ENCODE measurements at places on chromosomes 4 and X.

- no peak for DNase-seq
Measured at GRCh38 chr4:17385403-17385802, 126.5 kb downstream of the QDPR start.

DNA sequence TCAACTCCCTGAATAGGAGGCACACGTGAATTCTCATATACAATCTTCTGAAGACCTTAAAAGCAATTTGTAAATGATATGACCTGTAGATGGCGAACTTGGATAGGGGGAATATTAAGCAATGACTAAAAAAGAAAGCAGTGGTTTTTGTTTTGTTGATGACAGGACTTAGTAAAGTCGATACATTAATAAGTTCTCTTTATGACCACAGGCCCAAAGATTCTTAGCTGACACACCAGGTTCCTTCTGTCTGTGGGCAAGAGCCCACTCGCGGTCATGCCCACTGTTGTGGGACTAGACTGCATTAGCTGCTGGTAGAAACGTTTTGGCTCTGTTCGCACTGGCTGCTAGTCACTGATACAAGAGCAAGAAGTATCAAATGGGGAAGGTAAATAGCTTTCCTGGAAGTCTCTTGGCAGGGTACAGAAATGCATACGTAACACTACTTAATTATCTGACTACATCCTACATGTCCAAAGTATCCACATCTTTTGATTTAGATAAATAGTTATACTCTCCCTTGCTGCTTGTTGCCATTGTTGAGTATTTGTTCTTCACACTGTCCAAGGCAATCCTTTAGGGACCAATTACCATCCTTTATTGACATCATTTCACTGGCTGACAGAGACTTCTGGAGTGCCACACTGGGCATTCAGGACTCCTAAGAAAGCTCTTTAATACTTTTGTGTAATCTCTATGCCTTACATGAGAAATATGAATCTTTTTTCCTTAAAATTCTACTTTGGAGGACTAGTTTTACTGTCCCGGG lies 31.0 kb downstream of the ALPK1 start:
- DNase-seq, result no peak

DNA sequence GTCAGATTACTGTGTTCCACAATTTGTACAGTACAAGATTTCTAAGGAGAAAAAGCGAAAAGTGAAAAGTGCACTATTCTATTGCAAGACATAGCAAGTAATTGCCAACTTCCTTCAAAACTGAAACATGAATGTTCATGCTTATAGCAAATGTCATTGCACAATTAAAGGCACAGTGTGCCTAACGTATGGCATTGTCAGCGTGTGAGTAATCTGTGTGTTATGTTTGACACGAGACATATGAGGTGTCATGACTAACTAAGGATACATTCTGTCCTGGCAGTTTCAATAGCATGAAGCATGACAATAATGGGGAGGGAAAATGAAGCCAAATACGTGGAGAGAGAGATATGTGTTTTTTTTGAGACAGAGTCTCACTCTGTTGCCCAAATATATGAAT lies 33.6 kb upstream of the TBC1D9 start:
- no peak for DNase-seq

GRCh38 chr4:4396628-4397440 lies 9.9 kb downstream of the NSG1 start:
- DNase-seq, result no peak

- DNase-seq, result no peak
Measured at GRCh38 chrX:112746812-112747595, 67.3 kb upstream of the LHFPL1 start.

DNA sequence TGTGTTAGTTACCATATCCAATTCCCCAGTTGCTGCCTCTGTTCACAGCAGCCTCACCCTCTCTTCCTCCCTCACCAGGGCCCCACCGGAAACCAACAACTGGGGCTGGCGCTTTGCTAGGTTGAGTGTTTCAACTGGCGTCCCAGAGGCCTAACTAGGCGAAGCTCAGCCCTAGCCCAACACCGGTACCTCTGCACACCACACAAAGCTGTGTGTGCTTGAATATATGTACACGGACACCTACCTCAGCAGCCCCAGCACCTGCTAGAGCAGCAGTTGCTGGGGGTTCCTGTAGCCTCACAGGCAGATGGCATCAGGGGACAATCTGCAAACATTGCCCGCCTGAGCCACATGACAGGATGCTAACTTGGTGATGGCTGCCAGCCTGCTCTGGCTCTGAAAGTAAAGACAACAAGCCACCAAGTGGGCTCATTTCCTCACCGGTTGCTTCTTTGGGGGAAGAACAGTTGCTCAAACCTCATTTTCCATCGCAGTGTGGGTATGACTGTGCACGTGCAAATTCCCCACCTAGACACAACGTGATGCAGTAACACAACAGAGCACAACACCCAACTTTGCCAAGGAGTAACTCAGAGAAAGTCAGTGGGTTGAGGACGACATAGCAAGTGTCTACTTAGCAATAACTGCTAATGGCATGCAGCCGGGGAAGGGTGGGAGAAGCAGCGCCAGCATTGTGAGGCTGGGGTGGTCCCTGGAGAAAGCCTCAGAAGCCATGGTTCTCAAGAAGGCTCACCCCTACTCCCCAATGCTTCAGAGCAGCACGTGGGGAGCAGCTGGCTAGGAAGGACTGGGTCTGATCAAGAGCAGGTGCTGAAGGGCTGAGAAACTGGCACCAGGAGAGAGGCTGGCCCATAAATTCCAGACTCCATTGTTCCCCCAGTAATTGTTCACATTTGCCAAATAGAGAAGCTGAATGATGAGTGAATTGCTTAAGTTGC lies 139.5 kb downstream of the SH3KBP1 start:
- peak; percentile 40 for DNase-seq

DNA sequence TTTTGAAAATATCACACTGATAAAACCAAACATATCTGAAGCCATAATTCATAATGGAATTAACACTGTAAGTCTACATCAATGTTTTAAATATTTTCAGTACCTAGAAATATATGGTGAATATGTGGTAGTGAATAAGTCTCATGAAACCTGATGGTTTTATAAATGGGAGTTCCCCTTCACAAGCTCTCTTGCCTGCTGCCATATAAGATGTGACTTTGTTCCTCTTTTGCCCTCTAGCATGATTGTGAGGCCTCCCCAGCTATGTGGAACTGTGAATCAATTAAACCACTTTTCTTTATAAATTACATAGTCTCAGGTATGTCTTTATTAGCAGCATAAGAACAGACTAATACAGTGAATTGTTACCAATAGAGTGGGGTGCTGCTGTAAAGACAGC lies 536.8 kb upstream of the GALNT7 start:
- no peak for DNase-seq

DNA sequence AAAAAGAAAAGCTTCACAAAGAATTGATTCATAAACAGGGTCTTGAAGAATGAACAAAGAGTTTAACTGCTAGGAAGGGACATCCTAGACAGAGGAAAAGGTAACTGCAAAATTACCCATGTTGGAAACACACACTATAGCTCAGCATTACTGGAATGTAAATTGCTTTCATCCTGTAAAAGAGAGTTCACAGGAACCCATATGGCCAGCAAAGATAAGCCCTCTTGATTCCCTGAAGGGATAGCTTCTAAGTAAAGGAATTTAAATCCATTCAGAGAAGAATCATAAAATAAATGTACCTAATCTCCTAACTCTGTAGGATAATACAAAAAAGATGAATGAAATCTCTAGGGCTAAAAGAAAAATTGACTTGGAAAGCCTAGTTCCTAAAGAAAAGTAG lies 107.1 kb upstream of the INTU start:
- DNase-seq, result no peak

DNA sequence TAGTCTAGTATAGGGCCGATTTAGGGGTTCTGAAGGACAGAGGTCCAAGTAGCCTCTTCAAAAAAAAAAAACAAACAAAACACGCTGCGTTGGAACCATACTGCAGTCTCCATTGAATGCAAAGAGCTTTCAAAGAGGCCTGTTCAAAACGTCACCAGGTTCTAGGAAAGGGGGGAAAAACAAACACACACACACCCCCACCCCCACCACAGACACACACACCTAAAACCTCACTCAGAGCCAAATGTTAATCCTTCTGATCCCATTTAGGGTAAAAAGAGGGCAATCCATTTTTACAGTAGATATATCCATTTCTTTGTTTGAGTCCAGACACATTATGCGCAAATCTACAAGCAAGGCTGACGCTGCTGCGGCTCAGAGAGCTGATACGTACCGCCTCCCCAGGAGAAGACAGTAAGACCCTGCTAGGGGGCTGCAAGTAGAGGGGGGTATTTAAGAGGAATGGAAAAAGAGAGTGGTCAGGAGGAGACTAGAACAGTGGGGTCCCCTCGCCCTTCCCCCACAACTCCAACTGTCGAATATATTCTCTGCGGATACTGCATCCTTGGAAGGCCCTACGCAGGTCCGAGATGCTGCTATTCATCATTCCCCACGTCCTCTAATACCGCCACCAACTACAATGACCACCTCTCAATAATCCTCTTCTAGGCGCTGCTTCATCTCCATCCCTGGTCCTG lies 1.3 kb downstream of the NKRF start:
- no peak for DNase-seq

DNA sequence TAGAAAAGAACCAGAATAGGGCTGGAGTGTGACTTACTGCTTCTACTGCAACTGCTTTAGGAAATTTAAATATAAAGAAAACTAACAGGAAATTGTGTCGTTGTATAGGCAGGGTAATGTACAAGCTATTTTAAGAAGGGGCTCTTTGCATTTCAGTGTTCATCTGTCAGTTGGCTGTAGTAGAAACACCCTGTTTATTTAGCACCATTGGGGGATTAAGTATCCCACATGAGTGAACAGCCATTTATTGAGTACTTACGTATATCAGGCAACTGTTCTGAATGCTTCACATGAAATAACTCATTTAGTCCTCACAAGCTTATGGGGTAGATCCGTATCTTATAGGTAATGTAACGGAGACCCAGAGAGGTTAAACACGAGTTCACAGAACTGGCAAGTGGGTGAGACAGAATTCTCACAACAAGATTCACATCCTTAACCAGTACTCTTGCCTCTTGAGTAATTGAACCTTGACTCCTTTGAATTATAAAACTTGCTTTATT lies 23.9 kb downstream of the STIM2 start:
- no peak for DNase-seq

DNA sequence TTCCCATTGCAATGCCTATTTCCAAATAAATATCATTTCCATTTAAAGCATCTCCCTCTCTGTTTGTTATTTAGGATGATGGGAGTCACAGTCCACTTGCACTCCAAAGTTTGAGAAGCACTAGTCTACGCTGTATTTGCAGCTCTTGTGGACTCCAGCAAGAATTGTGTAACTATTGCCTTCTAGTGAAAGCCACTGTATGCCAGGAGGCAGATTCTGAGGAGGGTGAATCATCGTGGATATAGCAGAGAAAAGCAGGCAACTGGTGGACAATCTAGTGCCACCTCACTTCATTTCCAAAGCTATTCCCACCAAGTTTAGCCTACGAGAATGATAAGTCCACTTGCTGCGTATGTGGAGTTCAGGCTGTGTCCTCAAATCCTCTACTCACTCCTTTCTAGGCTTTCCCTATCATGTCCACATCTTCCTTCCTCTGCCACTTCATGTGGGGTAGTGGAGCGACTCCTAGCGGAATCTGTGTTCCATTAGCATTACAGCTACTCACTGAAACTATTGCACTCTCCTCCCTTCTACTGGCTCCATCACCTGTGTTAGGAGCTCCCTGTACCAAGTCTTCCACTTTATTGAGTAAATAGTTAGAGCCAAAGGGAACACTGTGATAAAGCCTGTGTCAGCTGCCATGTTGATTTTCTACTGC lies 501.8 kb upstream of the GALNT7 start:
- DNase-seq, result no peak

GRCh38 chr4:19707876-19708275 lies 543.8 kb upstream of the SLIT2 start:
- no peak for DNase-seq

- no peak for DNase-seq
Measured at GRCh38 chr4:6390356-6390755, 82.1 kb downstream of the PPP2R2C start.

DNA sequence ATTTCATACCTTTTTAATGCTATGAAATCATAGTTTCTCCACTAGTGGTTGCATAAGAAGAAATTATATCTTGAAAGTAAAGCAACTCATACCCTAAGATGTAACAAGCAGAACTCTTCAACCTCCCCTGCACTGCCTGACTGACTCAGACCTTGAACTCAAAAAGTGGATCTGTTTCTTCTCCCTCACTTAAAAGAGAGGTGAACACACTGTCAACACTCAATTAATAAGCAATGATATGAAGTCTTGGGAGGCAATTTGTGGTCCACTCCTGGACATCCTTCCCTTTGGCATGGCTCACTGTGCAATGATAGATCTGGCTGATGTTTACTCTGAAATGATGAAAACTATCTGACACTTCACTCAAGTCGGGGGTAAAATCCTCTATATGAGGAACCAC lies 282.0 kb upstream of the DKK2 start:
- no peak for DNase-seq

DNA sequence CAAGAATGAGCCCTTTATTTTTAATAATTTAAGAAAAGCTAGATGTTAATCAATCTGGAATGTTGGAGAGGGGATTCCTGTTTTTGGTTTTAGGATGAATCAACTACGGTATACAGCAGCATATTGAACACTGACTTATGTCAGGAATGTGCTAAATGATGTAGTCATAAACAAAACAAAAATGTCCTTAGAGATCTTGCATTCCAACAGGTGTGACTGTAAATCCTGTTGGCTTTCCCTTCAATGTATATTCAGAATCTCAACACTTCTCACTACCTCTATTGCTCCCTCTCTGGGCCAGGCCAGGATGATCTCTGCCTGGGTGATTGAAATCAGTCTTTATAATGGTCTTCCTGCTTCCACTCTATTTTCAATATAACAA lies 37.8 kb upstream of the BDH2 start:
- no peak for DNase-seq

Data from activated T-helper 1 cell treated with anti-CD3 and anti-CD28 coated beads, Interleukin-2, amount 50 U/mL, for 16 hours (primary cell).